Testis (tissue), 5 donors: ENCODE measurements at places on chromosomes 12 and 14. TPM values are rescaled to one million over a fixed set of nuclear protein-coding genes. Genes with fewer than 3 reads are reported as not detected.

DNA sequence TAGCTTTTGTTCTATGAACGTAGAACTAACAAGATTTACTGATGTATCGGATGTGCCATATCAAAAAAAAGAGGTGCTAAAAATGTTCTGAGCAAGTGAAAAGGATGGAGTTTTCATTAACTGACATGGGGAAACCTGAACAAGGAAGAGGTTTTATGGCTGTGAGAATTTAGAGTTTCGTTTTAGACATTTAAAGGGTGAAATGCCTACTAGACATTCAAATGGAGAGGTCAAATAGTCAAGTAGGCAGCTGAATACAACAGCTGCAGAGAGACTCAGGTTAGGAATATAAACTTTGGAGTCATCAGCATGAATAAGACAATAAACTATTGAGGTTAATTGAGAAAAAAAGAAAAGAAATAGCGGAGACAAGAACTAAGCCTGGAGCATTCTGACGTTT, 364.9 kb upstream of the GARIN6 start:
- no peaks in the 10 kb centered on the region for H3K27me3 ChIP-seq
- no peaks in the 10 kb centered on the region for H3K4me1 ChIP-seq
- no peaks in the 10 kb centered on the region for H3K36me3 ChIP-seq
- no peak overlapping the region for H3K4me3 ChIP-seq
- DNase-seq: no peak
- no peak overlapping the region for H3K27ac ChIP-seq

DNA sequence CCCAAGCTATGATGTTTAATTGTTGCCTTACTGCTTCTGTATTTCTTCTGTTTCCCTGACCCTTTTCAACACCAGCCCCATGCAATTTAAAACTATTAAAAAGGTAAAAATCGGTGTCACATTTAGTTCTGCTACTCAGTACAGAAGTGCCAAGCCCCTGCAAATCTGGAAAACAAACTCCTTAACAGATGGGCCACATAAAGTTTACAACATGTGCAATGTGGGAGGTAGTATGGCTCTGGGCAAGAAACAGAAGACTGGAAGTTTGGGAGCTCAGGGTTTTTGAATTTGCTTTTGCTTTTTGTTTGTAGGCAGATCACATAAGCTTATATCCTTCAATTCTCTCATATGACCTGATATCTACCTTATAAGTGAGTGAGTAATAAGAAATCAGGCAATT, 404.0 kb upstream of the ATP2B1 start:
- H3K27me3 ChIP-seq: no peaks in the 10 kb centered on the region
- H3K36me3 ChIP-seq: no peaks in the 10 kb centered on the region
- peak overlapping the region; percentile 6 for H3K27ac ChIP-seq
- H3K4me3 ChIP-seq: no peak overlapping the region
- no peaks in the 10 kb centered on the region for H3K4me1 ChIP-seq

DNA sequence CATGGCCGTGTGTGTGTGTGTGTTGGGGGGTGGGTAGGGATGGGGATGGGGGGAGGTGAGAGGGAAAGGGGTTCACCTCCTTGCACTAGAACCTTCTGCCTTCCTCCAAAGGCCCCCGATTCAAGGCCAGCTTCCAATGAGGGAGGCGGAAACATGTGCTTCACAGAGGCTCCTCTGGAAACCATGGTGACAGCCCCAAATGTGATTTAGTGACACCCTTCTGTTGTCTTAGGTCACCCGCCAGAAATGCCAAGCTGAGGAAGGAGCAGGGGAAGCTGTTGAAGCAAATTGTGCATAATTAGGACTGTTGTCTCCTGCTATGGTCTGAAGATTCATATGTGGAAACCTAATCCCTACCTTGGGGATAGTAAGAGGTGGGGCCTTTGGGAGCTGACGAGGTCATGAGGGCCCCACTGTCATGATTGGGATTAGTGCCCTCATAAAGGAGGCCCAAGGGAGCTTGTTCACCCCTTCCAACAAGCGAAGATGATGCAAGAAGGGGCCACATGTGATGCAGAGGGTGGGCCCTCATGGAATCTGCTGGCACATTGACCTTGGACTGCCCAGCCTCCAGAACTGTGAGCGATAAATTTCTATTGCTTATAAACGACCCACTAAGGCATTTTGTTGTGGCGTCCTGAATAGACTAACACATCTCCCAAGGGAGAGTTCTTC, 95.2 kb downstream of the AACS start:
- H3K27me3 ChIP-seq: no peaks in the 10 kb centered on the region
- no peak overlapping the region for H3K4me3 ChIP-seq
- H3K4me1 ChIP-seq: no peaks in the 10 kb centered on the region
- no peaks in the 10 kb centered on the region for H3K36me3 ChIP-seq
- no peak overlapping the region for H3K27ac ChIP-seq
- DNase-seq: no peak

GRCh38 chr12:39402922-39403321, 40.0 kb downstream of the KIF21A start:
- H3K27me3 ChIP-seq: no peaks in the 10 kb centered on the region
- no peak overlapping the region for H3K4me3 ChIP-seq
- no peaks in the 10 kb centered on the region for H3K36me3 ChIP-seq
- H3K27ac ChIP-seq: no peak overlapping the region
- DNase-seq: no peak

DNA sequence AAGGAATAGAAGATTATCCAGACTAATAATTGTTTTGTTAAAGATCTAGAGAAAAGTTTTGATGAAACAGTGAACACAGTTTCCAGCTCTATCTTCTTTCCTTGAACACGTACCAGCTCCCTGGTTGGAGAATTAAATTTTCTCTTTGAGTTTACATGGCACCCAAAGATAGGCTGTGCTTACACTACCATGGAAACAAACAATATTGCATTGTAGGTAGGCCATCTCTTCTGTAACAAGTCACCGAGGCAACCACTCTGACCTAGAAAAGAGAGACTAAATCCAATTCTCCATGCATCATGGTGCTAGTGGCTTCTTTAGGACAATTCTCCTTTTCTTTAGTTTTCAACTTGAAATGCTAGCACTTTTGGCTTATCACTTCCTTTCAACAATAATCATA, 9.9 kb downstream of the BMAL2 start:
- no peak for DNase-seq
- H3K4me1 ChIP-seq: no peaks in the 10 kb centered on the region
- H3K27me3 ChIP-seq: no peaks in the 10 kb centered on the region
- H3K4me3 ChIP-seq: no peak overlapping the region
- no peaks in the 10 kb centered on the region for H3K36me3 ChIP-seq

DNA sequence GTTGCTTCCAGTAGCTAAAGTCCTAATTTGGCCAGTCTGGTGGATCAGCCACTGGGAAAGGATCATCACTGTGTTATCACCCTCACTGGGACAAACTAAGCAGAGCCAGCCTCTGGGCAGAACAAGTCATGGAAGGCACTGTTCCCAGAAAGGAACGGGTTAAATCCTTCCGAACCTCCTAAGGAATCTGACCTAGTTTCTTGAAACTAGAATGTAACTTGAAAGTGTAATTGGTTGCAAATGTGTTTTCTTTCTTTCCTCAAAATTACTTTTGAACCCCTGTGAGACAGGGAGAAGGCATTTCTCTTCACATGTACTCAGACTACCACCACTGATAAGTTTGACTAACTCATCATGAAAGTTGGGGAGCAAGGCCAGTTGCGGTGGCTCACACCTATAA, 18.7 kb upstream of the KICS2 start:
- DNase-seq: no peak
- H3K4me1 ChIP-seq: peaks cover 6% of the 10 kb centered on the region
- H3K27me3 ChIP-seq: no peaks in the 10 kb centered on the region
- H3K4me3 ChIP-seq: no peak overlapping the region

GRCh38 chr12:117032593-117033381, 66.4 kb downstream of the TESC start:
- H3K36me3 ChIP-seq: no peaks in the 10 kb centered on the region
- no peak for DNase-seq
- H3K4me1 ChIP-seq: peaks cover 14% of the 10 kb centered on the region
- no peak overlapping the region for H3K4me3 ChIP-seq
- H3K27me3 ChIP-seq: no peaks in the 10 kb centered on the region

GRCh38 chr14:69088586-69088985, 64.3 kb downstream of the DCAF5 start:
- H3K27ac ChIP-seq: no peak overlapping the region
- H3K4me3 ChIP-seq: no peak overlapping the region
- H3K4me1 ChIP-seq: peaks cover 2% of the 10 kb centered on the region
- no peaks in the 10 kb centered on the region for H3K27me3 ChIP-seq
- H3K36me3 ChIP-seq: no peaks in the 10 kb centered on the region
- DNase-seq: no peak

GRCh38 chr14:78319887-78320635, 149.9 kb downstream of the NRXN3 start:
- H3K27ac ChIP-seq: no peak overlapping the region
- no peak overlapping the region for H3K4me3 ChIP-seq
- H3K36me3 ChIP-seq: no peaks in the 10 kb centered on the region

DNA sequence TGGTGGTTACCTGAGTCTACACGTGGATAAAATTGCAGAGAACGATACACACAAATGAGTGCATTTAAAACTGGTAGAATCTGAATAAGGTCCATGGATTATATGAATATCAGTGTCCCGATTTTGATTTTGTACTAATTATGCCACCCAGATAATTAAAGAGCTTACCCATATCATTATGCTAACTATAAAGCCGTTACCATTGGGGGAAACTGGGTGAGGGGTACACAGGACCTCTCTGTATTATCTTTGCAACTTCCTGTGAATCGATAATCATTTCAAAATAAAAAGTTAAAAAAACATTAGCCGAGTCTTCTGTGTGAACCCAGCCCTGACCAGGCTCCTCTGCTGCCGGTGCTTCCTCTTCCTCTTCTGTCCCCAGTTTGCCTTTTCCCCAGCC, 107.1 kb downstream of the SMOC1 start:
- no peaks in the 10 kb centered on the region for H3K27me3 ChIP-seq
- no peaks in the 10 kb centered on the region for H3K36me3 ChIP-seq
- no peak overlapping the region for H3K27ac ChIP-seq
- H3K4me3 ChIP-seq: no peak overlapping the region

DNA sequence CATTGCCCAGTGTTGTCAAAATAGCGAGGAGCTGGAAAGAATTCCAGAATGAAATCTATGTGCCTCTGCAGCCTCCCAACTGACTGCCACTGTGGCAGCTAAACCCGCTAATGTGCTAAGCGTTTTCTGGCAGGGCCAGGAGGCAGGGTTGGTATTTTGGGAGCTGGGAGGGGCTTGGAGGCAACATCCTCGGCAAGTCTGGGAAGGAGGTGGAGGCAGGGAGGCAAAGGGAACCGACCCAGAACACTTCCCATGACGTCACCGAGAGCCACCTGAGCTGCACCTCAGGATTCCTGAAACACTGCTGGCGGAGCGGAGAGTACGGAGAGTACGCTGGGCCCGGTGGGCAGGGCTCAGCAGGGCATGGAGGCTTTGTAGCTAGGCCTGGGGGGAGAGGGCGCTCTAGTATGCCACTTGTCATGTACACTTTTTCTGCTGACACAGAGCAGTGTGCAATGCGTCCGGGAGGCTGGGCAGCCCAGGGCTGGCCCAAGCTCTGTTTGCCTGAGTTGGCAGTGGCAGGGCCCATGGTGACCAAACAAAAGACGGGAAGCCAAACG, 81.5 kb downstream of the DPF3 start:
- DNase-seq: no peak
- no peaks in the 10 kb centered on the region for H3K36me3 ChIP-seq
- H3K27ac ChIP-seq: no peak overlapping the region
- no peak overlapping the region for H3K4me3 ChIP-seq
- H3K27me3 ChIP-seq: no peaks in the 10 kb centered on the region
- H3K4me1 ChIP-seq: no peaks in the 10 kb centered on the region

GRCh38 chr12:100733817-100734593, 60.6 kb upstream of the ANO4 start:
- H3K4me3 ChIP-seq: no peak overlapping the region
- no peaks in the 10 kb centered on the region for H3K36me3 ChIP-seq
- H3K4me1 ChIP-seq: no peaks in the 10 kb centered on the region

GRCh38 chr12:94770791-94771190, 120.4 kb upstream of the TMCC3 start:
- no peaks in the 10 kb centered on the region for H3K36me3 ChIP-seq
- peaks cover 3% of the 10 kb centered on the region for H3K4me1 ChIP-seq
- no peak overlapping the region for H3K4me3 ChIP-seq
- DNase-seq: no peak
- no peak overlapping the region for H3K27ac ChIP-seq
- H3K27me3 ChIP-seq: no peaks in the 10 kb centered on the region

DNA sequence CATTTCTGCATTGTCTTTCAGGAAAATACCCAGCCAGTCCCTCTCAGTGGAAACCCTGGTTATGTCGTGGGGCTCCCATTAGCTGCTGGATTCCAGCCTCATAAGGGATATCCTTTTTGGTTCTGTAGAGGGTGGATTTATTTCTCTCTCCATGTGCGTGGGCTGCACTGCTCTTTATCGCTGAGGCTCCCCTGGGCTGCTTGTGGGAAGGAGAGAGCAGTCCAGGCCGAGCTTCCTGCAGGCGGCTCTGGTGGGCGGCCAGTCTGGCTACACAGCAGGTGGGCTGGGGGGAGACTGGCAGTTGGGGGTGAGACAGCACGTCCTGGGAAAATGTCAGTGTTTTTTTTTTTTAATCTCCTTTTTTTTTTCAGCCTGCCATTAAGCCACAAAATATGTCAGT, 27.6 kb downstream of the TCTN1 start:
- peak; percentile 64 for DNase-seq
- H3K4me3 ChIP-seq: no peak overlapping the region
- H3K27me3 ChIP-seq: no peaks in the 10 kb centered on the region
- peak overlapping the region; percentile 21 for H3K27ac ChIP-seq
- peaks cover 21% of the 10 kb centered on the region for H3K4me1 ChIP-seq

The OTX2 gene
- not detected for total RNA-seq

The ATF7IP gene
- 77.1 TPM for total RNA-seq

The TSPAN11 gene
- 2.4 TPM for total RNA-seq

The LIN7A gene
- 5.8 TPM for total RNA-seq

The ABHD12B gene
- 0.37 TPM for total RNA-seq

The EPYC gene
- total RNA-seq: not detected
